ENCODE measurements at places on chromosomes 2 and 18.
A peak's percentile ranks its signal among the peaks of the same experiment; 100 is the strongest.

DNA sequence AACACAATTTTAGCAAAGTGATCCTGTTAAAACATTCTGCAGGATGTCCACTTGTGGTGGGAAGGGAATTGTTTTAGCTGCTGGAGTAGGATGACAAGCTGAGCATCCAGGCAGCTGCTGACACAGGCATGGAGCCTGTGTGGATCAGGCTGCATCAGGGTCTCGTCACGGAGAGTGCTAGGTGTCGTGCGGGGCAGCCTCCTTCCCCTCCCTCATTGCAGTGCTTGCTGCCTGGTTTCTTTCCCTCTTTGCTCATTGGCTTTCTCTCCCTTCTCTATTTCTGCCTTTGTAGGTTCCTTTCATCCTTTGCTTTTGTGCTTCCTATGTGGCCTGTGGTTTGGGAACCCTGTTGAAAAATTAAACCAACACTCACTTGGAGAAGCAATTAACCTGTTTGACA lies 172.9 kb downstream of the TPGS2 start:
- no peak for DNase-seq

- peak; percentile 40 for DNase-seq
Observed at GRCh38 chr2:14944562-14945346, 312.2 kb downstream of the LRATD1 start.

DNA sequence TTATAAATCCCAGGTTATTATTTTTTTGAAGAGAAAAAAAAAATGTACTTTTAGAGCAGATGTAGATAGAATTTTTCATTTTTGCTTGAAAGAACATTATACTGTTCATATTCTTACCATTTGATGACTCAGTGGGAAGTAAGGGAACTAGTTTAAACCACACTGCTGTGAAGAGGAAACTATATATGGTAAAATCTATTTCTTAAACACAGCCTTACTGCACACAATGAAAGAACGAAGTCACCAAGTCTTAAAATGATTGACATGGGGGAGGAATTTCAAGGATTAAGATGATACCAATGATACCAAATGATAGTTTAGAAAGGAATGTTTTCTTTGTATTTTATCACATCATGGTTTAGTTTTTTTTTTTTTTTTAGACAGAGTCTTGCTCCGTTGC lies 5.0 kb downstream of the ACTR2 start:
- DNase-seq: peak; percentile 33

- DNase-seq: no peak
Observed at GRCh38 chr18:44636241-44636640, 44.4 kb upstream of the SETBP1 start.

DNA sequence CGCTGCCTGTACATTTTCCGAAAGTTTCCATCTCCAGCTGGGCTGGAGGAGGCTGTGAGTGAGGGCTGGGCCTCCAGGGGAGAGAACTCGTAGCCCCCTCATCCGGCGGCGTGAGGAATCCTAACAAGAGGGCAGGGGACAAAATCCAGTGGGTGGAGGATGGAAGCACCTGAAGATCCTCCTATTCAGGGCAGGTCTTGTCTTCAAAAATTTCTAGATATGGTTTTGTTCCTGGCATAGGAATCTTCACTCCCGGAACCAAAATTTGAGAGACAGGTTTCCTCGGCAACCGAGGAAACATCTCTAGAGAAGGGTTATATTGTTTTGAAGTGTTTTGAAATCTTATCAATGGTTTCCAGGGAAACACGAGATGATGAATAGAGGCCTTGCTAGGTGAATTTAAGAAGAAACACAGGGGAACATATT lies 136.7 kb downstream of the SH3BP4 start:
- no peak for DNase-seq

DNA sequence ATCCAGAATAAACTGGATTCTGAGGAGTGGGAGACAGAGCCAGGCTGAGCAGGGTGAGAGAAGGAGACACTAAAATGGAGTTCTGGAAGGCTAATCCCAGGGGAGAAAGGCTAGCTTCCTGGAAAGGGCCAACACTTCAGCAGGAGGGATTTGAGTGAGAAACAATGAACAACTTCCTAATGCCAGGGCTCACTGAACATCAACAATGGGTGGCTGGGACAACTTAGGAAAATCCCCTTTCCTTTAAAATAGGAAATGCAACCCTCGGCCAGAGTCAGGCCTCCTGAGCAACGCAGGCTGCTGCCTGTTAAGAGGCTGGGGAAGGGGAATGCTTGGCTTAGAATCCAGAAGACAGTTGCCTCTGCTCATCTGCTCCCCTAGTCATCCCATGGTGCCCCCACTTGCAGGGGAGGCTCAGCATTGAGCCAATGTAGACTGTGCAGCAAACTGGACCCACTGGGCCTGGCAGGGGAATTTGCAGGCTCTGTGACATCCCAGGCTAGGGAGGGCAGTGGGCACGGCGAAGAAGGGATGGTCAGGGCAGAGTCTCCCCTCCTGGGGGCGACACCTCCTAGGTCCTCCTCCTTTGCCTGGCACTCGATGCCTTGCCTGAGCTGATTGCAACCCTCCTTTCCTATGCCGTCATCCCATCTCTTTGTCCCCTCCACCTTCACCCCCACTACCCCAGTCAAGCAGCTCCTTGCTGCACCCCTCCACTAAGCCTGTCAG lies 182.5 kb downstream of the TNS1 start:
- no peak for DNase-seq

GRCh38 chr2:197599285-197599965 lies 76.0 kb downstream of the RFTN2 start:
- DNase-seq: peak; percentile 83

DNA sequence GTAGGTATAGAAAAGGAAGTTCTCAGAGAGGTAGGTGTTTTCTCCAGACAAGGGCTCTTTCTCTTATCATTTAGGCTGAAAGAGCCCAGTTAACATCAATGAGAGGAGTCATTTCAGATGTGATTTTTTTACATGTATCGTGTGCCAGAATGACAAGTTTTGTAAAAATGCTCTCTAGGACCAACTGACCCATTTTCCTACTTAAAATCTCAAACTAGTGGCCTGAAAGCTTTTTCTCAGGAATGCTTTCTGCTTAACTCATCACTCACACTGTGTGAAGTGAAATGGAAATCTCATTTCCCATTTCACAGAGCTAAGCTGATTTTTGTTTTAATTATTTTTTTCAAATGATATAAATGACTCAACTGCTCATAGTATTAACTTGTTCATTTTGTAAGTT lies 128.7 kb upstream of the CYP26B1 start:
- DNase-seq: no peak
